Endodermal cell (in vitro differentiated cells): ENCODE measurements at places on chromosomes 2 and 18.

- H3K27me3 ChIP-seq: peaks cover 39% of the 10 kb centered on the region
- no peaks in the 10 kb centered on the region for H3K36me3 ChIP-seq
- no peak overlapping the region for H3K27ac ChIP-seq
- no peak overlapping the region for H3K4me3 ChIP-seq
- H3K4me1 ChIP-seq: no peaks in the 10 kb centered on the region
- no peak for DNase-seq
These were observed 18.0 kb downstream of the COLEC11 start for GRCh38 chr2:3612639-3613523.

DNA sequence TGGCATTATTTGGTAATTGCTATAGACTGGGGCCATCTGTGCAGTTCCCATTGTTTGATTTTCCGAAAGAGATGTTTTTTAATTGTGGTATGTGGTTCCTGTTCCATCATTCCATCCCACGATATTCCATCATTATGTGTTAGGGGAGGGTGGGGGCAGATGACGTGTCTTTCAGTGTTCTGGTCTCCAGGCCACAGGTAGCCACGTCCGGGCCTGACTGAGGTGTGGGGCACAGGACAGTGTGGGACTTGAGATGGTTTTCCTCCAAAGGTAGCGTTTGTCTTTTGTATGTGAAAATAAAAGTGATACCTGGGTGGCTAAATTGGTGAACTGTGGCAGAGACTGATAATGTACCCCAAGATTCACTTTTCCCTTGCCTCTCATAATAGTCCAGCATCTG is 192.2 kb upstream of the HAAO start:
- H3K27ac ChIP-seq: no peak overlapping the region
- H3K4me1 ChIP-seq: peaks cover 21% of the 10 kb centered on the region
- no peak for DNase-seq
- H3K4me3 ChIP-seq: no peak overlapping the region

DNA sequence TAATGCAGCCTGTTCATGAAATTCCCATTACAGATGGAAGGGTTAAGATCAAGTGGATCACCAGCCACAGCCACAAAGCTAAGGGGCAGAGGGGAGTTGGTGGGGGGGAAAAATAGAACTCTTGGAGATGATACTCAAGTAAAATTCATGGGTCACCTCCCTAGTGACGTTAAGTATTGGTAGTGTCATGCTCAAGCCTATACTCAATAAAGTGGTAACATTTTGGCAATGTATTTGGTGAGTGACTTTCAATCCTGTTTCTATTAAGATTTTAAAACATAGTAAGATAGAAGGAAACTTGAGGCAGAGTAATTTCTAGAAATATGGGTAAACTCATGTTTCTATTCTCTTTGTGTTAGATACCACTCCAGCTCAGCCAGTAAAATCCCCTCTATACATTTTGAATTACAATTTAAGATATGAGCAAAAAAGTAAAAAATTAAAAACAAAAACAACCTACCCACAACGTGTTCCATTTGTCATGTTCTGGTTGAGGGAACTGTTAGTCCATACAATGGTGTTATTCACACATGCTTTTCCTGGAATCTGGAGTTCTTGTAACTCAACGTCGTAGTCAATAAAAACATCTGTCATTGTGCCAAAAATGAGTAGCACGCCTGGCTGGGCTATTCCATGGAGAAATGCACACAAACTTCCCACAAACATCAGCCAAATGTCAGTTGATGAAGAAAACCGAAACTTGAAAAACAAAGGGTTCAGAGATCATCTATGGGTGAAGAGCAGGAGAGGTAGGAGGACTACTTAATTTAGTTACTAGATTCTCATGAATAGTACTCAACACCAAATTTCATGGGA is 18.1 kb downstream of the ABCB11 start:
- H3K4me3 ChIP-seq: no peak overlapping the region
- H3K27me3 ChIP-seq: no peaks in the 10 kb centered on the region
- H3K4me1 ChIP-seq: peaks cover 27% of the 10 kb centered on the region
- no peaks in the 10 kb centered on the region for H3K36me3 ChIP-seq

- no peaks in the 10 kb centered on the region for H3K27me3 ChIP-seq
- H3K4me1 ChIP-seq: no peaks in the 10 kb centered on the region
- H3K36me3 ChIP-seq: no peaks in the 10 kb centered on the region
- no peak overlapping the region for H3K27ac ChIP-seq
- H3K4me3 ChIP-seq: no peak overlapping the region
These were observed 47.1 kb downstream of the CNGA3 start for GRCh38 chr2:98393354-98393753.

DNA sequence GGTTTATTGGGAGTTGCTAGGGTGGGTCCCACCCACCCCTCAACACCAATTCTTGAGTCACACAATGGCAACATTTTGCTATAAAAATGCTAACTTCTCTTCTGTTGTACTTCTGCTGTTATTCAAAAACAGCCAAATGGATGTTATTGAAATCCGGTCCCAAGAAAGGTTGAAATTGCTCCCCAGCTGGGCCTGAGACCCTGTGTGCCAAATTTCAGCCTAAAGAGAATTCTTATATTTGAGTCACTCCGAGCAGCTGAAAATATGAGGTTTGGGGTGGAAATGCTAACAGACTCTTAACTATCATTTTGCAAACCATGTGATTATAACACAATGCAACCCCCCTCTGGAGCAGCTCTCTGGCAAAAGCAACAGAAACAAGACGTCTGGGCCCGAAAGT is 27.0 kb upstream of the ACVR1 start:
- H3K27me3 ChIP-seq: no peaks in the 10 kb centered on the region
- no peak for DNase-seq
- peaks cover 3% of the 10 kb centered on the region for H3K4me1 ChIP-seq
- no peak overlapping the region for H3K27ac ChIP-seq
- H3K4me3 ChIP-seq: no peak overlapping the region
- H3K36me3 ChIP-seq: no peaks in the 10 kb centered on the region

DNA sequence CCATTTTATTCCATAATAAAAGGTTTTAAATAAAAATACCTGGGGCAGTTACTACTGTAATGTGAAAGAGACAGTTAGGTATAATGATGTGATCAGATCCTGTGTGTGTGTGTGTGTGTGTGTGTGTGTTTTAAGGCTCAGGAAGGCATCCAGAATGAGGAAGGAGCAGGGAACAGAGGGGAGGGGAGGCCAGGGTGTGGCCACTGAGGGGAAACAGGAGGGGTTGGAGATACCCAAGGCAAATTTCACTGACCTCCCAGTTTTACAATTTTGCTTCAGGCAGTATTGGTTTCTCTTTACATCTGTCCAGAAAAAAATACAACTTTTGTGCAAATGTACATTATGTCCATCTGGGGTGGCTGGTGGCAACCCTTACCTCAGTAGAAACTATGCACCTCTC is 163.5 kb upstream of the FBXO11 start:
- peaks cover 3% of the 10 kb centered on the region for H3K4me1 ChIP-seq
- no peak overlapping the region for H3K27ac ChIP-seq
- no peaks in the 10 kb centered on the region for H3K27me3 ChIP-seq

DNA sequence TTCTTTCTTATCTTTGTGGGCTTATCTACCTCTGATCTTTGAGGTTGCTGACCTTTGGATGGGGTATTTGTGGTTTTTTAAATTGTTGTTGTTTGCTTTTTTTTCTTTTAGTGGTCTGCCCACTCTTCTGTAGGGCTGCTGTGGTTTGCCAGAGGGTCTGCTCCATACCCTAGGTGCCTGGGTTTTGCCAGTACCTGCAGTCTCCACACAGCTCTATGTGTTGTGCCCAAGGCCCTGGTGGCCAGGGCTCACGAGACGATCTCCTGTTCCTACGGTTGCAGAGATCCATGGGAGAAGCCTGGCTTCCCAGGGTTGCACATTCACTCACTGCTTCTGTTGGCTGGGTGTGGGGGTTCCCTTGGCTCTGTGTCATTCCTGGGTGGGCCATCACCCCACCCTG is 87.1 kb downstream of the PARD3B start:
- no peak for DNase-seq
- no peaks in the 10 kb centered on the region for H3K27me3 ChIP-seq
- H3K4me1 ChIP-seq: no peaks in the 10 kb centered on the region
- no peak overlapping the region for H3K27ac ChIP-seq
- no peak overlapping the region for H3K4me3 ChIP-seq

GRCh38 chr2:60549238-60549927 is 4.1 kb downstream of the BCL11A start:
- peak overlapping the region; percentile 86 for H3K4me3 ChIP-seq
- peak; percentile 85 for DNase-seq
- H3K36me3 ChIP-seq: peaks cover 18% of the 10 kb centered on the region
- peaks cover 2% of the 10 kb centered on the region for H3K27me3 ChIP-seq
- peak overlapping the region; percentile 97 for H3K27ac ChIP-seq

DNA sequence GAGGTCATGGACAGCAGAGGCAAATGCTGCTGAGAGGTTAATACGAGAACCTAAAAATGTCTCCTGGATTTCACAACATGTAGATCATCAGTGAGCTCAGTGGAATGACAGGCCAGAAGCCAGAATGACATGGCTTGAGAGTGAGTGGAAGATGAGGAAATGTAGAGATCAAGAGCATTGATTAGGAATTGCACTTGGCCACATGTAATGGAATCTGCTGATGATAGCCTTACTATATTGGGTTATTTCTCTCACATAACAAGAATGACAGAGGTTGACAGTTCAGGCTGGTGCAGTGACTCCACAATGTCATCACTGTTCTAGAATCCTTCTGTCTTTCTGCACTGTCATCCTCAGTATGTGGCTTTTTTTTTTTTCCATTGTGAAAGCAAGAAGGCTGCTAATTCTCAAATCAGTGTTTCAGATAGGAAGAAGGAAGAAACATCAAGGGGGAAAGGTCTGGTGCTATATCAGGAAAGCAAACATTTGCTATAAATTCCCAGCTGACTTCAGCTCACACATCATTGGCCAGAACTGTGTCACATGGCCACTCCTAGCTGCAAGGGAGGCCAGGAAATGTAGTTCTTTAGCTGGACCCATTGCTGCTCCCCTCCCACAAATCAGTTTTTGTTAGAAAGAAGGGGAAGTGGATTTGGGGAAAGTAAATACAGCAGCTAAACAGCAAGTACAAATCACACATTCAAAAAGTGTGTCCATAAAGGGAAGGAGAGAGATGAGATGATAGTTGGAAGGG is 127.2 kb downstream of the FAM161A start:
- H3K36me3 ChIP-seq: no peaks in the 10 kb centered on the region
- H3K27me3 ChIP-seq: no peaks in the 10 kb centered on the region
- H3K27ac ChIP-seq: no peak overlapping the region
- H3K4me3 ChIP-seq: no peak overlapping the region
- no peaks in the 10 kb centered on the region for H3K4me1 ChIP-seq

GRCh38 chr2:226002438-226002837 is 602.9 kb downstream of the NYAP2 start:
- no peak overlapping the region for H3K27ac ChIP-seq
- H3K4me1 ChIP-seq: no peaks in the 10 kb centered on the region
- H3K4me3 ChIP-seq: no peak overlapping the region
- DNase-seq: no peak
- H3K27me3 ChIP-seq: no peaks in the 10 kb centered on the region

DNA sequence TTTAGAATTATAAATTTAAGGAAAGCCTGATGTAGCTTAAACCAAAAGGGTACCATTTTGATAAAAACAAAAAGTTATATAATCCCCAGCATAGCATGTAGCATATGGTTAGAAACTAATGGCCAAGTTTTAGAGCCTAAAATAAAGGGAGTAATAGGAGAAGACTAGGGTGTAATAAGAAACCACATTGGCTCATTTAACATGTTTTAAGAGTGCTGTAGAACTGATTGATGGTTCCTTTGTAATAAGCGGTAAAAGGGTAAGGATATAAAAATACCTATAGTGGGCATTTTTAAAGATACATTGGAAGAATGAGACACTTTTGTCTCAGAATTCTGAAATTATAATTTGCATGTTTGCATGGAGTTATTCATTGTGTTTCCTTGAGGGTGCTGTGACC is 1.9 kb downstream of the PSMA8 start:
- DNase-seq: no peak
- H3K4me3 ChIP-seq: no peak overlapping the region
- no peak overlapping the region for H3K27ac ChIP-seq
- no peaks in the 10 kb centered on the region for H3K27me3 ChIP-seq
- H3K4me1 ChIP-seq: no peaks in the 10 kb centered on the region

DNA sequence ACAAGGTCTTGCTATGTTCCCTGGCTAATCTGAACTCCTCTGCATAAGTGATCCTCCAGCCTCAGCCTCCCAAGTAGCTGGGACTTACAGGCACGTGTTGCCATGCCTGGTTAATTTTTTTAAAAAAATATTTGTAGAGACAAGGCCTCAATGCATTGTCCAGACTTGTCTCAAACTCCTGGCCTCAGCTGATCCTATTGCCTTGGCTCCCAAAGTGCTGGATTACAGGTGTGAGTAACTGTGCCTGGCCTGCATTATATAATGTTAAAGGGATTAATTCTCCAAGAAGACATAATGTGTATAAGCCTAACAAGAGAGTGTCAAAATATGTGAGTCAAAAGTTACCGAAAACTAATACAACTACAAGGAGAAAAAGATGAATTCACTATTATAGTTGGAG is 32.2 kb downstream of the BUB1 start:
- no peak overlapping the region for H3K4me3 ChIP-seq
- H3K27ac ChIP-seq: no peak overlapping the region
- peaks cover 88% of the 10 kb centered on the region for H3K36me3 ChIP-seq
- no peaks in the 10 kb centered on the region for H3K4me1 ChIP-seq

- no peak overlapping the region for H3K27ac ChIP-seq
- H3K27me3 ChIP-seq: peaks cover 41% of the 10 kb centered on the region
- H3K4me1 ChIP-seq: no peaks in the 10 kb centered on the region
- H3K4me3 ChIP-seq: peak overlapping the region; percentile 91
- no peaks in the 10 kb centered on the region for H3K36me3 ChIP-seq
These were observed 793 bp downstream of the NR4A2 start for GRCh38 chr2:156331572-156332283.

DNA sequence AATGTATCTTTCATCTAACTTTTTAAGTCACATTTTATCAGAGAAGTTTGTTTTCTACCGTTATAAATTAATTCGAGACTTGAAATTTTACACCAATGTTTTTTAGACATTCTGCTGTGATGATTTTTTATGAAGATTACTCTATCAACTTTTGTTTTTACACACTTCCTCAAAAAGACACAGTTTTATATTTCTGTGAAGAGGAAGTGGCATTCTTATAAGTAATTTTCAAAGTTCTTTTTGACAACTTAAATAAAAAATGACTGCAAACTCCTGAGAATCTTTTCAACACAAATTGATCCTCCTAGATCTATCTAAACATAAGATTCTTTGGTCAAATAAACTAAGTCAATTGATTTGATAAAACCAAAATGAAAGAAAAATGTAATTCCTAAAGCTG is 13.7 kb downstream of the ANKRD44 start:
- H3K36me3 ChIP-seq: no peaks in the 10 kb centered on the region
- no peak overlapping the region for H3K27ac ChIP-seq
- H3K4me1 ChIP-seq: no peaks in the 10 kb centered on the region
- no peak overlapping the region for H3K4me3 ChIP-seq
- no peak for DNase-seq

GRCh38 chr2:191666732-191667131 is 11.2 kb upstream of the NABP1 start:
- no peaks in the 10 kb centered on the region for H3K36me3 ChIP-seq
- no peak overlapping the region for H3K4me3 ChIP-seq
- no peak for DNase-seq
- H3K27ac ChIP-seq: no peak overlapping the region

GRCh38 chr2:71700658-71701397 is 247.5 kb downstream of the DYSF start:
- no peak for DNase-seq
- H3K4me3 ChIP-seq: no peak overlapping the region
- H3K27me3 ChIP-seq: no peaks in the 10 kb centered on the region
- H3K27ac ChIP-seq: peak overlapping the region; percentile 89
- H3K4me1 ChIP-seq: no peaks in the 10 kb centered on the region
